Bronchial smooth muscle cell (primary cell): ENCODE measurements at places on chromosomes 3 and 15. TPM values are rescaled to one million over a fixed set of nuclear protein-coding genes. Genes with fewer than 3 reads are reported as not detected.

The KLHL40 gene
- 0.09 TPM in 1 of 2 replicates, not detected in the other for total RNA-seq

The MORC1 gene
- total RNA-seq, result not detected in 2 replicates

The PLS1 gene
- total RNA-seq, result 0.17 and 0.47 TPM in 2 replicates

The CEP70 gene
- 23.8 and 26.3 TPM in 2 replicates for total RNA-seq

The MYO5C gene
- total RNA-seq, result 0.09 and 0.16 TPM in 2 replicates

The LRRC34 gene
- total RNA-seq, result 0.86 and 1.7 TPM in 2 replicates

The SEMA6D gene
- total RNA-seq, result 4.9 and 9.5 TPM in 2 replicates

The SCN11A gene
- total RNA-seq, result under 0.01 TPM in 1 of 2 replicates, not detected in the other

The ZNF860 gene
- 0.09 and 0.32 TPM in 2 replicates for total RNA-seq

The CDC25A gene
- 0.94 and 1.1 TPM in 2 replicates for total RNA-seq

The GOLGA8H gene
- total RNA-seq, result 0.16 and 0.17 TPM in 2 replicates

The DPPA2 gene
- total RNA-seq, result not detected in 2 replicates

The GRAMD1C gene
- 4.9 and 6.8 TPM in 2 replicates for total RNA-seq

The CISH gene
- total RNA-seq, result 0.77 and 0.95 TPM in 2 replicates

The ADAMTS7 gene
- total RNA-seq, result 1.1 and 4.1 TPM in 2 replicates

The RLBP1 gene
- not detected in 2 replicates for total RNA-seq

The TMEM212 gene
- total RNA-seq, result not detected in 2 replicates

The SACM1L gene
- total RNA-seq, result 27.1 and 32.4 TPM in 2 replicates

The ITPKA gene
- 5.2 TPM in 2 replicates for total RNA-seq

The STRIT1 gene
- not detected in 2 replicates for total RNA-seq

The CCDC39 gene
- total RNA-seq, result under 0.01 and 0.52 TPM in 2 replicates

The GNAT1 gene
- total RNA-seq, result not detected in 2 replicates

The ARGFX gene
- not detected in 2 replicates for total RNA-seq

The RHCG gene
- total RNA-seq, result 0.16 and 0.43 TPM in 2 replicates

The UCN2 gene
- 0.32 and 0.34 TPM in 2 replicates for total RNA-seq

The KLHL6 gene
- under 0.01 TPM in 1 of 2 replicates, not detected in the other for total RNA-seq

The MKRN3 gene
- 0.09 and 0.32 TPM in 2 replicates for total RNA-seq

The COL6A6 gene
- 0.16 and 22.8 TPM in 2 replicates for total RNA-seq

The PLSCR4 gene
- 13.8 and 25.5 TPM in 2 replicates for total RNA-seq

The SLC22A13 gene
- under 0.01 and 0.09 TPM in 2 replicates for total RNA-seq

The CLDN1 gene
- total RNA-seq, result under 0.01 and 0.17 TPM in 2 replicates

The PGBD4 gene
- 1.8 and 1.9 TPM in 2 replicates for total RNA-seq

The PFN2 gene
- 248 and 272 TPM in 2 replicates for total RNA-seq

The SMC4 gene
- total RNA-seq, result 14.3 and 28.8 TPM in 2 replicates

The RHOV gene
- total RNA-seq, result 0.16 TPM in 1 of 2 replicates, not detected in the other

The TM4SF4 gene
- 0.16 TPM in 1 of 2 replicates, not detected in the other for total RNA-seq

The PYGO1 gene
- total RNA-seq, result 6.3 and 7.4 TPM in 2 replicates

The SCAANT1 gene
- total RNA-seq, result not detected in 2 replicates

The RGMA gene
- total RNA-seq, result 1.1 and 1.9 TPM in 2 replicates

The CCNDBP1 gene
- total RNA-seq, result 44.8 and 52.0 TPM in 2 replicates

The PLEKHO2 gene
- 31.4 and 44.4 TPM in 2 replicates for total RNA-seq

The RTP3 gene
- not detected in 2 replicates for total RNA-seq

The ZNF80 gene
- total RNA-seq, result not detected in 2 replicates

The TRH gene
- total RNA-seq, result not detected in 2 replicates

The PPP1R14D gene
- not detected in 2 replicates for total RNA-seq

The PRKCD gene
- total RNA-seq, result 2.4 and 3.6 TPM in 2 replicates

The NCBP2 gene
- total RNA-seq, result 50.1 and 68.9 TPM in 2 replicates

The RYR3 gene
- under 0.01 TPM in 2 replicates for total RNA-seq

The GOLGA8S gene
- total RNA-seq, result under 0.01 and 0.09 TPM in 2 replicates

The CLDN11 gene
- 94.1 and 632 TPM in 2 replicates for total RNA-seq

The FBXW12 gene
- not detected in 2 replicates for total RNA-seq

The CD96 gene
- under 0.01 TPM in 2 replicates for total RNA-seq

The SAMD7 gene
- not detected in 2 replicates for total RNA-seq
